ENCODE measurements at places on chromosomes 6 and 20.
A peak's percentile ranks its signal among the peaks of the same experiment; 100 is the strongest.

DNA sequence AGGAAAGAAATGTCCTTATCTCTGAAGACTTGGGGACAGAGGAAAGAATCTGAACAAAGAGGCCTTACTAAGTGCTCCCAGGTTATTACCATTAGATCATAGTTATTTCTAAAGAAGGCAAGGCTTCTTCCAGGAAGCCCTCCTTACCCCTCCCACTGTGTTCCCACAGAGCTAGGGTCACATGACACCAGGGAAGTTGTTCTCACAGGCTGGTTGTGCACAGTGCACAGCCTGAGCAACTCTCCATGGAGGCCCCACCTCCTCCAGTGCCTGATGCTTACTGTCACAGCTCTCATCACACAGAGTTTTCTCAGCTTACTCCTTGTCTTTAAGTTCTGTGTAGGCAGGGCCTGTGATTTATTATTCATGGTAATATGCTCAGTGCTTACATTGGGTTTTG is 68.9 kb upstream of the SCGN start:
- DNase-seq = no peak

DNA sequence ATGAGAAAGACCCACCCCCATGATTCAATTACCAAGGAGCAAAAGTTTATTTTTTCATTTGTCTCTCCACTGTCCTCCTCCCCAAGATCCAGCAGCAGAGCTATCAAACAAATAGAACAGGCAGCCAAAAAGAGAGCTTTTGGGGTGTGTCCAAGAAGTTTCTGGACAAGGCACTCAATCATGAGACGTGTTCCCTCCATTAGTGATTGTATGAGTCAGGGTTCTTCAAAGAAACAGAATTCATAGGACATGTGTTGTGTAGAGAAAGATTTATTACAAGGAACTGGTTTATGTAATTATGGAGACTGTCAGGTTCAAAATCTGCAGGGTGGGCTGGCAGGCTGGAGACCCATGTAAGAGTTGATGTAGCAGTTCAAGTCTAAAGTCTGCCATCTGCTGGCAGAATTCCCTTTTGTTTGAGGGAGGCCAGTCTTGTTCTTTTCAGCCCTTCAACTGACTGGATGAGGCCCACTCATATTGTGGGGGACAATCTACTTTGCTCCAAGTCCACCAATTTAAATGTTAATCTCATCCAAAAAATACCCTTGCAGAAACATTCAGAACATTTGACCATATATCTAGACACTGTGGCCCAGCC is 248.1 kb upstream of the OPRM1 start:
- DNase-seq = no peak

GRCh38 chr20:10513931-10514575 is 78.9 kb downstream of the SLX4IP start:
- DNase-seq = no peak

DNA sequence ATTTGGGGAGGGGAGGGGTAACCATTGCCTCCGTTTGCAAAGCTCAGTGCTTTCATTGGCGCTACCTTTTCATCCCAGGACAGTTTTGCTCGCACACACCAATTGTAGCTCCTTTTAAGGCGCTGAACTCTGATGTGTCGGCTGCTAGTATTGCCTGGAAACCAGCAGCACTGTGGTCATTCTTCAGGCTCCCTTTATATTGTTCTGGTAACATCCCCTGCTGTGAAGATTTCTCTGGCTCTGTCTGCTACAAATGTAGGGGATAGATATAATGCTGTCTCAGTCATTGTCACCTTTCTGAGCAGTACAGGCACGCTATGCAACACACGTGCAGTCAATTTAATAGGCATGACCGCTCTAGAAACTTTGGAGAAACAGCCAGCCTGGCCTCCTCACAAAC is 172.9 kb upstream of the SASH1 start:
- no peak for DNase-seq

DNA sequence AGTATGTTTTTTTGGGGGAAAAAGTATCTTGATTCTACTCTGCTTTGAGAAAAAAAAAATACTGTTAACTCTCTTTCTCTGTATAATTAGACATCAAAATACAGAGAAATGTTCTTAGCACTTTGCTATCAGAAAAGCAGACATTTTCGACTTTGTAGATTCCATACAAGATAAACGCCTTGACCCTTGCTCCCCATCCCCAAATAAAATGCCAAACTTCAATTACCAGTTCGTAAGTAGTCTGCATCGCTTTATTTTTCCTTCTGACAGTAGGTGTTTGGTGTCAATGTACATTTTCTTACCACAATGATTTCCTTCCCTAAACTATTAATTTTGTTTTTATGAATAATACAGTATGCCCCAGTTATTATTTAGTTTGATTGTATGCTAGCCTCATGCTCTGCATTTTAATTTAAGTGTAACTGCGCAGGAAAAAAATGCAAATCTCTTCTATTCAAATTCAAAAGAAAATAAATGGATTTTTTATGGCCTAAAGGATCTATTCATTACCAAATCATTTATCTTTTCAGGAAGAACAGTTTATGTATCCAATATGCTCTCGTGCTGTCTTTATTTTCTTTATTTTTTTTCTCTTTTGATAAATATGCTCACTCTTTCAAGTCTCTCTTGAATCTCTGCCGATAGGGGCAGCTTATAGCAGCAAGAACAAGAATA is 84.8 kb upstream of the ZNF217 start:
- no peak for DNase-seq

GRCh38 chr20:37870294-37870693 is 32.6 kb upstream of the VSTM2L start:
- DNase-seq = no peak

DNA sequence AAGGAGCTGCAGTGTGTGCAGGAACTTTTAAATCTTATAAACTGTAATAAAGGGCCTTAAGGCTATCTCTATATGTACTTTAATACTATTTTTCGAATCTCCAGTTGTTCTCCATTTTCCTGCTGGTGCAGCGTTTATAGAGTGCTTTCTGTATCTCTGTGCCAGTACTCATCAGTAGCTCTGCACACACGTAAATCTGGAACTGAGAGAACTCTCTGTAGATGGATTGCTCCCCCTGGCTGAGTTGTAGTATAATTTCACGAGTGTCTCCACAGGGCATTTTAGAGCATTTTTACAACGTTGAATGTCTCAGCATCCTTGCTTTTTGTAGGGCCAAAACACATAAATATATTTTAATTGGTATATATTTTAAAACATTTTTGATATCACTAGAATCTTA is 256.5 kb downstream of the TRDN start:
- DNase-seq = no peak

GRCh38 chr20:652615-653109 is 338 bp downstream of the SRXN1 start:
- no peak for DNase-seq

DNA sequence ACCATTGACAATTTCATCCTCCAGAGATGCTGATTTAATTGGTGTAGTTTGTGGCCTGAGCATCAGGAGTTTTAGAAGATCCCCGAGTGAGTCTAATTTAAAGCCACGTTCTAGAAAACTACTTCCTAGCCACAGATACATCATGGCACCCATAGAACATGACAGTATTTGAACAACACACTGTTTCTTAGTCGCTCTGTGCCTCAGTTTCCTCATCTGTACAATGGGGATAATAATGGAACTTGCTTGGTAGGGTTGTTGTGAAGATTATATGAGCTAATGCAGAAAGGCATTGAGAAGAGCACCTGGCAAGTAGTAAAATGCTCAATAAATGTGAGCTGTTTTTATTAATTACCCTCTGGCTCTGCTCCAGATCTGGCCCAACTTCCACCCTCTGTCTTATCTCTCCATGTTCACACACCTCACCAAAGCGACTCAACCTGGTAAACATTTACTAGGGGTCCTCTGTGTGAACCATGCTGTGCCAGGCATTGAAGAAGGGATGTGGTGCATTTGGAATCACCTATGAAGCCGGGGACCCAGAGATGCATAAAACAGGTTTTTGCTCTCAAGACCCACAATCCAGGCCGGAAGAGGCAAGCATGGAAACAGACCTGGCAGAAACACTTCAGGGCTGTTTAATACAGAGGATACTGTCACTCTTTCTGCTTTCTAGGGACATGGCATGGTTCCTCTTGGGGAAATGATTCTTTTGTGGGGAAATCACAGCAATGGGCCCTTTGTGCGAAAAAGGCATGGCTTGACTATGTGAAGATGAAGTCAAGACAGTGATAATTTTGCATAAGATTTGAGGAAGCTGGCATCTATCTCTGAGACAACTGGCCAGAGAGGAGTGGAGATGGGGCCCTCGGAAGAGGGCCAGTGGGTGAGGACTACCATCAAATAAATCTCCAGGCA is 16.2 kb upstream of the MRPS18A start:
- DNase-seq = no peak

DNA sequence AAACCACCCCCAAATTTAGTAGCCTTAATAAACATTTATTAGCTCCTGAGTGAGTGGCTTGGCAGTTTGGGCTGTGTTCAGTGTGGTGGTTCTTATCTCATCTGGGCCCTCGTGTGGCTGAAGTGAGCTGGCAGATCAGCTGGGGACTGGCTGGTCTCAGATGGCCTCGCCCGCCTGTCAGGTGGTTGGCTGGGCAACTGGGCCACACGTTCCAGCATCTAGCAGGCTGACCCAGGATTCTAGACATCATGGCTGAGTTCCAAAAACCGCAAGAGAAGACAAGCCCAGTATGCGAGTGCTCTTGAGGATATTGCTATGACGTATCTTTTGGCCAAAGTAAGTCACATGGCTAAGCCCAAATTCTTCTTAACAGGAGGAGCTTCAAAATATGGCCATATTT is 28.9 kb downstream of the EIF2S2 start:
- no peak for DNase-seq

- DNase-seq = no peak
These were observed 1261.9 kb upstream of the CITED2 start for GRCh38 chr6:140636271-140636907.

DNA sequence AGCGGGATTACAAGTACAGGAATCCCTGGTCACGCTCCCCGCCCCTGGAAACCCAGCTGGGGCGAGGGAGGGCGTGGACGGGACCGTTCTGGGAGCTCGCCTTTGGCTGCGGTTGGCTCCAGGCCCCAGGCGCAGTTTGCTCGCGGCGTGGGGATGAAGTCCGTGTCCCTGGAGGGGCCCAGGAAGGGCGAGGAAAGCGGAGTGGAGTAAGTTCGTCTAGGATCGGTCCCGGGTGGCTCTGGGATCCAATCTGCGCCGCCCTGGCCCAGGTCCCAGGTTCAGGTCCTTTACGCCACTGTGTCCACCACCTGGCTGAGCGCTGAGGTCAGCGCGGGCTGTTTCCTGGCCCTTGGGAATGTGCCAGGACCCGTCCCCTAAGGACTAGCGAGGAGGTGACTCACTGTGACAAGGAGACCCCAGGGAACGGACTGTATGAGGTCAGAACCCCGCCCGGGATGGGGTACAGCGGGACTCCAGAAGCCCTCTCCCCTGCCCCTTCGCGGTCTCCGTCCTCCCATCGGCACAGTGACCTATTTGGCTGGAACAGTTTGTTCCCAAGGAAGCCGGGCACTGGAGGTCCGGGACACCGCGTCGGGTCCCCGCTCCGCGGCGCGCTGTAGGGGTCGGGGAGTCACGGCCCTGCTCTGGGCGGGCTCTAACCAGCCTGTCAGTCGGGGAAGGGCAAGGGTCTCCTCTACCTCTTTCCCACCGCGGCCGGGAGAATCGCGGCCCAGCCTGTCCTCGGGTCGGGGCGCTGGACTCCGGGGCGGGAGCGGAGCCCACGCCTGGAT is 724 bp downstream of the CDKN1A start:
- peak; percentile 57 for DNase-seq

DNA sequence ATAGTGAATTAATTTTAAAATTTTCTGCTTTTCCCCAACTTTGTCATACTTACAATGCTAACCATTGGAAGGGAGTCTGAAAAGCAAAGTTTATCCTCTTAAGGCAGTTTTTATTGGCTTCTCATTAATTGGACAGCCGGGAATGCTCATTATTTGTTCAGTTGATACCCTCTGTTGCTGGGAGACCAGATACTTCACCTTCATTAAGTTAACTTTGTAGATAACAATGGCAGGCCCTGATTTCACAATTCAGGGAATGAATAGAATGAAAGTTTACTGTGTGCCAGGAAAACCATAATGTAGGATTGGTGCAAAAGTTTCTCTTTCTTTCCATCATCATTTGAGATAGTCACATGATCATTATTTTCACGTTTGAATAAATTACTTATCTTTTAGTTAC is 49.0 kb downstream of the COL19A1 start:
- DNase-seq = no peak

GRCh38 chr6:257774-258173 is 34.5 kb upstream of the DUSP22 start:
- no peak for DNase-seq

DNA sequence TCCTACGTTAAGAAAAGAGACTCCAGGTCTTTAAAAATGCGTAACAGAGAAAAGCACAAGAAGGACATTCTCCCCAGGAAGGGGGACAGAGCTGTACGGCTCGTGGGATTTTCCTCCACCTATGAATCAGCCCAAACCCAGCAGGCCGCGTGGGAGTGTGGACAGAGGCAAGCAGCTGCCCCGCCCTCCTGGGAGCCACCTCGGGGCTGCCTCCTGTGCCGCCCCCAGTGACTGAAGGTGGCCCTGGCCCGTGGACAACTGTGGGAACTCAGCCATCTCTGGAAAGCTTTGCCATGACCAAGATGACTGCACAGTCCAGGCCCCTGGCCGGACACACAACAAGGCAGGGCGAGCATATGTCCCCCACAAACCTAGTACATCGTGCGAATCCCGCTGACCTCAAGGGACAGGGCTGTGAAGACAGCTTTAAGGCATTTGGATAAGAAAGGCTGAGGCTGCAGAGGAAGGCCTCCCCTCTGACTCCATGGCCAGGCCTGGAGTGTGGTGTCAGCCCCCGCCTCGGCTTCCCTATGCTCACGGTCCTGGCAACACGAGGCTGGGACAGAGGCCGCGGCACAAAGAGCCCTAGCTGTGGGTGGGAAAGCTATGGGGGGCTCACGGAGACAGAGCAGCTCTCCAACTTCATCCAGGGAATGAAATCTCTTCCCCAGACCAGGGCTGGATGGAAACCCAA is 26.9 kb downstream of the PXDC1 start:
- DNase-seq = no peak

DNA sequence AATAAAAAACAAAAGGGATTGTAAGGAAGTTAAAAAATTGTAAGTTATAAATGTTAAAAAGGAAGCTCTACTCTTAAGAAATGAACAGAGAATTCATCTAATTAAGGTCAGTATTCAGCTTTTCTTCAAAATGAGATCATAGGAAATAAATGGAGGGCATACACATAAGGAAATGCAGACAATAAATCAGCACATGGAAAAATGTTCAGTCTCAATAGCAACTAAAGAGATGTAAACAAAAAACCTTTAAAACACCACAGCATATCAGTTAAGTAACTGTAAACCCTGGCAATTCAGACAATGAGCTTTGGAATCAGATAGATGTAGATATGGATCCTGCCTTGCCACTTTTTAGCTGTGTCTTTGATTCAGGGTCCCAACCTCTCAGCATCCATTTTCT is 24.0 kb upstream of the CLIC5 start:
- no peak for DNase-seq

- no peak for DNase-seq
These were observed 1.2 kb upstream of the RBM38 start for GRCh38 chr20:57389695-57390603.

DNA sequence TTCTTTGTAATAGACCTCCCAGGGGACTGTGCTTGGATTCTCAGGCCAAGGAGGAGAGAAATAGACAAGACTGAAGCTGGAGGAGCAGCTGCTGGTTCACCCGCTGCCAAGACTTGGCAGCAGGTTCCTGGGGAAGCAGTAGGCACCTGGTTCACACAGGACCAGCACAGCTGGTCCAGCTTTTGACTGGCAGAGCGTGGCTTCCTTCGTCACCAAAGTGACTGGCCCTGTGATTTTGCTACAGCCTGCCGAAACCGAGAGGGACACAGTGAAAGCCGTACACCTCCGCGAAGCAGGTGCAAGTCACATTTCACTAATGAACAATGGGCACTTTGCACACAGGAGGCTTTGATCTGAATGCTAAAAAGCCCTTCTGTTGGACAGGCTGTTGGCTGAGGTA is 199.0 kb downstream of the RNF144B start:
- DNase-seq = no peak

GRCh38 chr6:159833997-159834603 is 34.0 kb downstream of the PNLDC1 start:
- no peak for DNase-seq
